ENCODE measurements at places on chromosomes 13 and 19.

DNA sequence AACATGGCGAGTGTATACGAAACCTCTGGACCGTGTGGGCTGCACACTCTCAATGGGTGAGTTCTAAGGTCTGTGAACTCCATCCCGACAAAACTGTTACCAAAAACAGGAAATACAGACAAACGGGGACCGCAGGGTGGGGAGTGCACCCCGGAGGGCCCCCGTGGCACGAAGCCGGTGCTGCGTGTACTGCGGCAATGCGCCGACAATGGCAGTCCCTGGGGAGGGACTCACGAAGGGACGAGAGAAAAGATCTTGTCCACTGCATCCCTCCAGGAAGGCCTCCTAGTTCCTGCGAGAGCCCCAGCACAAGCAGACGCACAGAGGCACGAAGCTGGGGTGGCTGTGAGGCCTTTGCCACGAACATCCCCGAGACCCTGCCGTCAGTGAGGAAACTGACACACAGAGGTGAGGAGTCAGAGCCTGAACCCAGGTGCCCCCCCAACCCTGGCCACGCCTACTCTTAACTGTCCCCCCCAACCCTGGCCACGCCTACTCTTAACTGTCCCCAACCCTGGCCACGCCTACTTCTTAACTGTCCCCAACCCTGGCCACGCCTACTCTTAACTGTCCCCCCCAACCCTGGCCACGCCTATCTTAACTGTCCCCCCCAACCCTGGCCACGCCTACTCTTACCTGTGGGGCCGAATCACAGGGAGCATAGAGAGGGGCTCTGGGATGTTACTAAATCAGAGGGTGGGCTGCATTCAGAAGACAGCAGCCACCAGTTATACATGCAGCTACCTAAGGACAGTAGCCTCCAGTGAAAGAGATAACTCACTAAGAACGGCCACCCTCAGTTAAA is 4.2 kb downstream of the MED16 start:
- DNase-seq: no peak

DNA sequence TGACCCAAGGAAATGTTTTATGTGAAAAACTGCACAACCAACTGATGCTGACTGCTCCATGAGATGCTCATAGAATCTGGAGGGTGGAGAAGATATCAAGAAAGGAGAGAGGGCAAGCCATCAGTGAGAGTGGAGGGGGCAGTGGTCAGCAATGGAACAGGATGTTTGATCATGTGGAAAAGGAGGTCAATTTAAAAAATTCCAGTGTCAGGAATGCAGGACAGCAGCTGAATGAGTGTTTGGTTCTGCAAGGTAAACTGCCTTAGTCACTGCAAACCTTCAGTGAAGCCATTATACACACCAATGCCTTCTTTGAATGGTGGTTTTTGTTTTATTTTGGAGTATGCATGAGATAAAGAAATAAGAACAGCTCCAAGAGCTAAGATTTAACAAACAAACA is 121.5 kb downstream of the FGF14 start:
- DNase-seq: no peak

GRCh38 chr13:19817510-19818158 is 34.9 kb upstream of the PSPC1 start:
- no peak for DNase-seq

- no peak for DNase-seq
Measured at GRCh38 chr13:47621931-47622330, 379.1 kb downstream of the SUCLA2 start.
